ENCODE measurements at places on chromosomes 3 and 15.
A peak's percentile ranks its signal among the peaks of the same experiment; 100 is the strongest.

- no peak for DNase-seq
Observed at GRCh38 chr3:86921971-86922680, 68.8 kb downstream of the VGLL3 start.

DNA sequence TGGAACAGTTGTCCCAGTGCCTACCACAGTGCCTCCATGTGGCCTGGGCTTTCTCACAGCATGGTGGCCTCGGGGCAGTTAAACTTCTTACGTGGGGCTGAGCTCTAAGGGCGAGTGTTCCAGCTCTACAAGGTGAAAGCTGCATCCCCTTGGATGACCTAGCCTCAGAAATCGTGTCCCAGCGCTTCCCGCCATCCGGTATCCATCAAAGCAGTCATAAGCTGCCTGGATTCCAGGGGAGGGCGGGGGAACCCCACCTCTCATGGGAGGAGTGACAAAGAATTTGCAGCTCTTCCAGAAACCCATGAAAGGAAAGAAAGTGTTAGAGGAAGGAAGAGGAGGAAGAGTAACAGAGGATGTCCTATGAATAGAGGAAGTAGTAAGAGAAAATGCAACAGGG, 45.8 kb upstream of the CCDC174 start:
- DNase-seq = peak; percentile 60

DNA sequence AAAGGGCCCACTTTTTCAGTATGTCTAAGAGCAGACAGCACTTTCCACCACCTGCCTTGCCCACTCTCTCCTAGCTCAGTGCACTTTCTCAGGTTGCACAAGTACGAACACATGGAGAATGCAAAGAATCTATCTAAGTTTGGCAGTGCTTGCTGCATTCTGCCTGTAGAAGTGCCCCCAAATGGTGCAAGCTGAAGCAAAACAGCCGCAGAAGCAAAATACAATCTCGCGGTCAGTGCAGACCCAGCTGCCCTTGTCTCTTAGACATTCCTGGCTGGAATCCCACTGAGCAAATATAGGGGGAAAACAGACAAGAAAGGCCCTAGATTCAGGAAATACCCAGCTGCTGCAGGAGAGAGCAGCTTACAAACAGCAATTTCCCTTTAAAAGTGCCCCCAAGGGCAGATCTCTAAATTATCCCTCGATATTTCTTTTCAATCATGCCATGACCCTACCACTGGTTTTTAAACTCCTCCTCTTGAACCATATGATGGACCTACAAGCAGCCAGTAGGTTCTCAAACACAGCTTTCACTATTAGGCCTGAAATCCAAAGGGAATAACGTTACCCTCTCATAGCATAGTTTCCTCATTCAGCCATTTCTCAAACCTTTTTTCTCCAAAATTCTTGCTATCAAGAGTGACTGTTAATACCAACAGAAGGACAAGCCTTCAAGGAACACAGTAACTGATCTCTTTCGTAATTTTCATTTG, 67.0 kb downstream of the TNIK start:
- DNase-seq = no peak

- DNase-seq = no peak
Observed at GRCh38 chr3:187359798-187360486, 8.2 kb upstream of the RTP4 start.

DNA sequence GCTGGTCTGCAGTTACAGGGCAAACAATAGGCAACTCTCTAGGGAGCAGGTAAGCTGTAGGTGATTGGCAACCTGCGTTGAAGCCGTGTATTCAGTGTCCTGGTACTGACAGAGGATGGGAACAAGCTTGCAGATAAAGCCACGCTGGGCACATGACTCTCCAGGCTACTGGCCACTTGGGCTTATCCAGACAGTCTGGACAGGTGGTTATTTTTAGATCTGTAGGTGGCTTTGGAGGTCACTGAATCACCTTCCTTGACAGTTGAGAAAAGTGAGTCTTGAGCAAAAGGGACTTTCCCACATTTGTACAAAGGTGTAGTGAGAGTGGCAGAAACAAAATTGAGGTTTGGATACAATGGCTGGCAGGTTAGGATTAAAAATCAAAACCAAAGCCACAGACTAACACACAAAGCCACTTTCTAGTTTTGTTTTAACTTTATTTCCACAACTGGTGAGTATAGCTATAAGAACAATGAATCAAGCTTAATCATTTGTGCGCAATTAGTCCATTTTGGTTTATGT, 22.3 kb upstream of the IL1RAP start:
- DNase-seq = peak; percentile 2

DNA sequence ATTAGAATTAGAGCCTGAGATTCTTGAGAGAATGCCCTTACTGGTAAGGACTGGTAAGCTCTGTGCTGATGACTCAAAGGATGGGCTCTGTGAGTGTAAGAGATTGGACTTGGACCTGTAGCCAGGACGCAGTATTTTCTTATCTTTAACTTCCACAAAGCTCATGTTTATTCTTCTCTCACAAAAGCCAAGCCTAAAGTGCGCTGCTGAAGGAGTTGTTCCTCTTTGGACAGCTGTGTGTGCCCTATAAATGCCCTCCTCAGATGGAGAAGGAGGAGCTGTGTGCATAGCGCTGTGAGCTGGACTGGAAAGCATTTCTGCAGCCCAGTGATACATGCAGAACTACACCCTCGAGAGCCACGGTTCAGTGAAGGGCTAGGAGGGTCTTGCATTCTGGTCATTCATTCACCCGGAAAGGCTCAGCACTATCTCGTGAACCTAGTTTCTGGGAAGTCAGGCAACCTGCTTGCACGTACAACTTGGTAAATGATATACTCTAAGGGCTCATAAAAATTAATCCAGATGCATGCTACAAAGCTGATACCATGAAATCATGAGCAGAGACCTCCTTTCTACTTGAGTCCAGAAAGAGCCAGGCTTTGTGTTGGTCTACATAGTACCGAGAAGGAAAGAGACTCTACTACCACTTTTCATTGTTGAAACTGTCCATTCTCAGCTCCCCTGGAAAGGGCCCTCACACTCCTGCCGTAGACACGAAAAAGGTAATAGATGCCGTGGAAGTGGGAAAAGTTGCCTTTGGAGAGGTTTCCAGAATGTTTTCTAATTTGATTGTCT, 103.0 kb upstream of the TBL1XR1 start:
- no peak for DNase-seq

DNA sequence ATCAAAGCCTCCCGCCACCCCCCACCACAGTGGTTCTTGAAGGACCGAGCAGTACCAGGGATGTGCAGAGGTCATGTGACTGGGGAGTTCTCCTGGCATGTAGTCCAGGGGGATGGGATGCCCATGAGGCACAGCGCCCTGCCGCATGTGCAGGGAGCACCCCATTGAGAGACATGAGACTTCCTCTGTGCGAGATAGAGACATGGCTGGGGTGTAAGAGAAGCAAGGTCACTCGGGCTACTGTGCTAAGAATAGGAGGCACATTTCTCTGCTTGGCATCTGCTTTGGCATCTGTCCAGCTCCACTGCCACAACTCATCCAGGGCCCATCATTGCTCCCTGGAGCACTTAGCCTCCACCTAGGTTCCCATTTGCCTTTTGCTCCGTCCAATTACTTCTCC, 2.4 kb upstream of the CYP1A1 start:
- DNase-seq = no peak

DNA sequence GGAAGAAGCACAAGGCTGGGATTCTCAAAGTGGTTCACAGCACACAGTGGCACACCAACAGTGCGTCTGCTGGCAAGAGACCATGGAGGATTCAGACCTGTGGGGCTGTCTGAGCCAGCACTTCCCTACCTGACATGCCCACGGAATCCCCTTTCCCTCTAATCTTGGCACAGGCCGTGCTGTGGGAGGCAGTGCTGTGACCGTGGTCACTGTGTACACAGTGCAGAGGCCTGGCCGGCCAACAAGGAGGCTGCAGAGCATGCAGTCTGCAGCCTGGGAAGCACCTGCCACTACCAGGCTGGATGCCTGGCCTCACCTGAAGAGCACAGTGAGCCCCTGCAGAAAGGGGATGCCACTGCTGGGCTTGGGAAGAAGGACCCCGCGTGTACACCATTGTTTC, 301.0 kb upstream of the LYSMD4 start:
- DNase-seq = no peak

GRCh38 chr3:3800685-3801493, 1.7 kb downstream of the LRRN1 start:
- no peak for DNase-seq

- no peak for DNase-seq
Observed at GRCh38 chr3:8641472-8641871, 3.1 kb downstream of the SSUH2 start.

- DNase-seq = no peak
Observed at GRCh38 chr3:62376906-62377877, 3.8 kb upstream of the FEZF2 start.

- DNase-seq = peak; percentile 9
Observed at GRCh38 chr15:49421991-49422390, 1.1 kb upstream of the FGF7 start.

GRCh38 chr3:53646723-53647122, 152.3 kb downstream of the CACNA1D start:
- no peak for DNase-seq

- DNase-seq = no peak
Observed at GRCh38 chr3:122803977-122804376, 9.1 kb downstream of the SLC49A4 start.

DNA sequence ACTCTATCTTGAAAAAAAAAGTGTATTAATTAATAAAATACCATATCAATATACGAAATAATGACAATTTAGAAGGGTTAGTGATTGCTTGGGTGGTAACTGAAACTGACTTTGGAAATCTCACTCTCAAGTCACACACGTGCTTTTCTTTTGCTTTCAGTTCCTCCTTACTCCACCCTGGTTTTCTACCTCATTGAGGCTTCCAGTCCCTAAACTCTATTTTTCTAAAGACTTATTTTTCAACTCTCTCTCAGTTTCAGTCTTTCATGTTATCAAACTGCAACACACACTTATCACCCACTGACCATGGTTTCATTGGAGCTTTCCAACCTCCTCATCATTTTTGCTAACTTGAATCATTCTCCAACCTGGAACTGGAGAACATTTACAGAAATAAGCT, 23.5 kb downstream of the IL12A start:
- no peak for DNase-seq

- DNase-seq = no peak
Observed at GRCh38 chr15:72994534-72995177, 57.6 kb upstream of the NEO1 start.

DNA sequence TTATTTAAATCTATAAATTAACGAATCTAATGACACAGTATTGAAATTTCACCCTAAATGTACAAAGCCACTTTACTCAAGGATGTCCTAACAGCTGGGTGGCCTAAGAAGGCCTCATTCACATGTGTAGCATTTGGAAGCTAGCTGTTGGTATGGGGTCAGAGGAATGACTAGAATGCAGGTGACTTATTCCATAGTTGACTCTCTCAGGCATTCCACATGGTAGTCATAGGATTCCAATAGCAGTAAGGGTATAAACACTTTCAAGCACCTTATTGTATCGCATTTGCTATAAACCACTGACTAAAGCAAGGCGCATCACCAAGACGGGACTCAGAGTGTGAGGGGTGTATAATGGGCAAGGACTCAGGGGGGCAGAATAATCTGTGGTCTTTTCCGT, 294.8 kb upstream of the EPHA3 start:
- DNase-seq = no peak

GRCh38 chr3:4744405-4745234, 234.6 kb upstream of the BHLHE40 start:
- DNase-seq = no peak

GRCh38 chr15:86804406-86804805, 724.7 kb downstream of the AGBL1 start:
- DNase-seq = no peak

DNA sequence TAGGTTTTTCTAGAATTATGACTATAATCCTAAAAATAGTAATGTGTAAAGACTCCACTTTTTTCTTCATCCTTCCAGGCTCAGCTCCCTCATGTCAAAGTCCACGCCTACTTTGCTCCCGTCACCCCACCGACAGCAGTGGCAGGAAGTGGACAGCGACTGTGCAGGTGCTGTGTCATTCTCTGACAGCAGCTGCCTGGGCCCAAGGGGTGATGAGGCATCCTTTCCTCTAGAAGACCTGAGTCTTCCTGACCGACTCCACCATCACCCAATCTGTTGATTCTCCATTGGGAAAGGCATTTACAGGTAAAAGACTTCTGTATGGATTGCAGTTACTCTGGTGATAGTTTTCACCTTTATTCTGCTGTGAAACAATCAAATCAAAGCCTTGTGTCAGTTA, 54.8 kb downstream of the UBP1 start:
- no peak for DNase-seq

- no peak for DNase-seq
Observed at GRCh38 chr3:57370341-57370740, 77.9 kb upstream of the ASB14 start.

- peak; percentile 44 for DNase-seq
Observed at GRCh38 chr15:86231864-86232721, 152.4 kb downstream of the AGBL1 start.

DNA sequence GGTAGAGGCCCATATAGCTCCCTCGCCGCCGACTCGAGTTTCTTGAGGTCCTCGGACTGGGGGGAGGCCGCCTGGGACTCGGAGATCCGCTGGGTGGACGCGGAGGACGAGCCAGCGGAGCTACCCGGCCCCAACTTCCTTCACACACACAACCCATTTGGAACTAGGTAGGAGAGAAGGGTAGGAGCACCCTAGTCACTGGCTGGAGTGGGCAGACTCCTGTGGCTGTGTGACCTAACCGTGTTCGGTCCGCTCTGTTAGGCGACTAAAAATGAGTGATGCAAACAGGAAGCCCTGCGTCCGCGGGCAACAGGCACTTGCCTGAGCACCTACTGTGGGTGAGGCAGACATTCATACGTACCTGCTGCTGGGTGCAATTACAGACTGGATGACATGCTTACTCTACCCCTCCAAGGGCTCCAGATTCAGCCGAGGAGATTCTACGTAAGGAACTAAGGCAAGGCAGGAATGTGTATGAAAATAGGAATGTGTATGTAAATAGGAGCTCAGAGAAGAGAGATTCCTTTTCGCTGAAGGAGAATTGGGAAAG, 4.6 kb upstream of the SIN3A start:
- DNase-seq = peak; percentile 71

- DNase-seq = peak; percentile 13
Observed at GRCh38 chr15:27820232-27820631, 278.9 kb downstream of the OCA2 start.

DNA sequence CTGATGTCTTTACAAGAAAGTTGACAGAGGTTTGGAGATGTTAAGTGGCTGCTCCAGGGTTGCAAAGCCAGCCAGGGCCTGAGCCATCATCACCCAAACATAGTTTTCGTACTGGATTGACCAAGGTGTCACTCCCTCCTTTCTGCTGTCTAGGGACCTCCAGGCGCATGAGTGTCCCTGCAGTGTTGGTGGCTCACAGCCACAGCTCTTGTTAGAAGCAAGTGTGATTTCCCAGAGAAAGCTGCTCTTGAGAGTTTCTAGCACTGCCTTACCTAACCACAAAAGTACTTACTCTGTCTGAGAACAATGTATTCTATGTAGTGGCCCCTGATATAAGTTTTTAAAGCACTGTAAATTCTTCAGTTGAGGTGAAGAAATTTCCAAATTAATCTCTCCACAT, 144.1 kb downstream of the SOX2 start:
- no peak for DNase-seq

GRCh38 chr3:29079358-29079757, 201.5 kb upstream of the RBMS3 start:
- no peak for DNase-seq

GRCh38 chr3:168048414-168049330, 47.1 kb downstream of the GOLIM4 start:
- no peak for DNase-seq

- no peak for DNase-seq
Observed at GRCh38 chr15:94523873-94524272, 292.5 kb downstream of the MCTP2 start.

All from SW480 (cell line).